Inflammatory macrophage treated with lipopolysaccharide for 1 hour (primary cell): ENCODE measurements at places on chromosomes 16 and 17.

DNA sequence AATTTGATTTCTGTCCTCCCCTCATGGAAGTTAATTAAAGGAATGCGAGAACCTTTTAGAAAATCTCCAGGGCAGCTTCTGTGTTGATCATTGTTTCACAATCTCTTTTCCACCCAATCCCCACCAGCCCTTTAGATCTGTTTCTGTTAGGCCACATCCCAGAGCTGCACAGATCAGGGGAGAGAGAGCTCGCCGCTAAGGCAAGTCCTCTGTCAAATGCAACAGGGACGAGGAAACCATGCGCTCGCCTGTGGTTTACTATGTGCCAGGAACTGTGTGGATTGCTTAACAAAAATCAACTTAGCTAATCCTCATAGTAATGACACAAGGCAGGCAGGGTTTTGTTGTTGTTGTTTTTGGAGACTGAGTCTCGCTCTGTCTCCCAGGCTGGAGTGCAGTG lies 115.4 kb downstream of the SALL1 start:
- no peak for DNase-seq

GRCh38 chr16:55494994-55495421 lies 13.9 kb upstream of the LPCAT2 start:
- DNase-seq: peak; percentile 71

- no peak for DNase-seq
Measured at GRCh38 chr17:36722903-36723263, 121.5 kb downstream of the MRM1 start.

- DNase-seq: peak; percentile 33
Measured at GRCh38 chr16:85420501-85421337, 192.4 kb upstream of the GSE1 start.

DNA sequence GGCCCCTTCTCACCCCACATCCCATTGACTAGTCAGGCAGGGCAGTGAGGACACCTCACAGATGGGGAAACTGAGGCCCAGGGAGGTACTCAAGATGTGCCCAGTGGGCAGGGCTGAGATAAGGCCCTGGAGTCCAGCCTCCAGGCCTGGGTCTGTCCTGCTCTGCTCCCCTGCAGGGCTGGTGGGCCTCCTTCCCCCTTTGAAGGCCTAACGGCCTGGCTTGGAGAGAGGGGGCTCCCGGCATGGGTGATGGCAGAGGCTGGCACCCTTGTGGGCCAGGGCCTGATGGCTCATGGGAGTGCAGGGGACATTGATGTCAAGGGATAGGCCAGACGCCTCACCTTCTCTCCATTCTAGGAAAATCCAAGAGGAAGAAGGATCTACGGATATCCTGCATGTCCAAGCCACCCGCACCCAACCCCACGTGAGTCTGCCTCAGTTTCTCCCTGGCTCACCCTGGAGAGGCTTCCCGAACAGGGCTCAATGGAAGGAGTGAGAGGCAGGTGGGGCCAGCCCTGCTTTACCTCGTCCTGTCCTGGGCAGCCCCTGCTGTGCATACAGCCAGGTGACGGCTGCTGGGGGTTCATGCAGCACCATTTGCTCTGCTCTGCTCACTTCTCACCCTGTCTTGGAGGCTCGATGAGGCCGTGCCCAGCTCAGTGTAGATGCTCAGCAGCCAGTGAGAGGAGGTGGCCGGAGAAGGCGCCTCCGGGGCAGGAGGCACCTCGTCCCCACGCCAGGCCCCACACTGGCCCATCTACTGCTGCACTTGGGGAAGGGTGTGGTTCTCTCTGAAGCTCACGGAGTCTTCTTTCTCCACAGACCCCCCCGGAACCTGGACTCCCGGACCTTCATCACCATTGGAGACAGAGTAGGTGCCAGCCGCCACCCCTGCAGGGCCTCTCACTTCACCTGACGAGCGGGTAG lies 13.8 kb downstream of the MAP2K3 start:
- DNase-seq: no peak

GRCh38 chr16:9081843-9082242 lies 9.6 kb upstream of the HAPSTR1 start:
- no peak for DNase-seq

DNA sequence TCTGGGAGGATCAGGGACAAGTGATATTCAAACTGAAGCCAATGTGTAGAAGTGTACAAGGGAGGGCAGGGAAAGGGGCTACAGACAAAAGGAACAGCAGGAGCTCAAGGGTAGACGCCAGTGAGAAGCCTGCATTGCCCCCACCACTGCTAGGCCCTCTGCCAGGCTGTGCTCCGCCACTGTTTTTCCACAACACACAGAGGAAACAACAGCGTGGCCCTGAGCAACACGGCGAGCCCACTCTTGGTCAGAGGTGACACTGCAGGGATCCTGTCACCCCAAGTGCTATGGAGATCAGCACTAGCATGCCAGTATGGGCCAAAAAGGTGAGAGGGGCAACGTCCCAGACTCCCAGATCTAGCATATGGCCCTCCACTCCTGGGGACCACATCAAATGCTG lies 23.4 kb downstream of the MYO18A start:
- no peak for DNase-seq

DNA sequence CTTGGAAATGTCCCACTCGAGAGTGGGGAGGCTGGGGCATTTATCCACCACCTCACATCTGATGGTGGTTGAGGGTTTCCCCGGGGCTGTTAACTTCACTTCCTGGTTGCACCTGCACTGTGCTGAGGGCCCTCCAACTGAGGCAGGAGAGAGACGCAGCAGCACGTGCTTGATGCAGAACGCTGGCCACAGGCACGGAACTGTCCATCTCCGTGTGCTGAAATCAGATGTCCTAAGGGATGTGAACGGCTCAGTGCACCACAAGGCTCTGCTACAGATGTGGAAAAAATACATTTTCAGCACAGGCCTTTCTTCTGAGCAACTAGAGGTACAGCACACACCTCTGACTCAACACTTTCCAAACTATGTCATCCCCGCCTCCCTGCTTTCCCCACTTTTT lies 114.8 kb upstream of the C16orf82 start:
- no peak for DNase-seq

DNA sequence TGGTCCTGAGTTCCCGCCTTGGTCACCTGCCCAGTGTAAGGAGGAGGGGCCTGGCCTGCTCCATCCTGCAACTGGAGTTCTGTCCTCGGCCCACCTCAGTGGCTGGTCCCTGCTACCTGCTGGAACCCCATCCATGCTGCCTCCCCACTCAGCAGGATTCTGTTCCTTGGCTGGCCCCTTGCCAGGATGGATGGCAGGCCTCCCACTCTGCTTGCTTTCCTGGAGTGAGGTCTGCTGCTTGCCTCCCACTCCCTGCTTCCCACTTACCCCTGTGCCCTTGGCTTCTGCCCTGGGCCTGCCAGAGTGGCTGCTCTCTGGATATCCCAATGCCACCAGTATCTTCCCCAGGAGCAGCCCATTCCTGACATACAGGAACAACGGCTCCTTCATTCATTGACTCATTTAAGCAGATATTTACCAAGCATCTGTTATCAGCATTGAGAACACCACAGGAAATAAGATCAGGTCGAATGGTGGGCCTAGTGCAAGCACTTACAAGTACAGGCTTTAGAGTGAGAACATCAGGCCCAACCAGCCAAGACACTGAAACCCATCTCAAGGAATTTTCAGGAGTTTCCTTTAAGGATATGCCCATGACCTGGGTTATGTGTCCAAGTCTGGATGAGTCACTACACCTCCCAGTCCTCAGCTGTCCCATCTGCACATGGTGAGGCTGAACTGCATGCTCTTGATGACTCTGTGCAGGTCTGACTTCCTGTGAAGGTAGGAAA lies 17.0 kb upstream of the RPRML start:
- DNase-seq: no peak

DNA sequence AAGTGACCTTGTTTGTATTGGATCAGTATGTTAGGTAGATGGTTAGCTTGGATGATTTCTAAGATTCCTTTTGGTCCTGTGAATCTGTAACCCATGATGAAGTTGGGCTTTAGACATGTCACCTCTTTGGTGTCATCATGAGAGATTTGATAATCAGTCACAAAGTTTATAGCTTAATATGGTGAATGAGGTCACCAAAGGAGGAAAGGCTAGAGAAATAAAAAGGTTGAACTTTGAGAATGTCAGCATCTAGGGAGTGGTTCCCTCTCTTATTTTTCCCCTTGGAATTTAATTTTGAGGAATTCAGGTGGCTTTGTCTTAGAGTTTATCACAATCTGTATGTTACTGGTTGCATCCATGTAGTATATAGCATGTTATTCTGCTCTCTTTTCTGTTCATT lies 45.3 kb downstream of the NLK start:
- DNase-seq: no peak

- DNase-seq: no peak
Measured at GRCh38 chr16:74232806-74233465, 63.7 kb upstream of the PSMD7 start.

- DNase-seq: no peak
Measured at GRCh38 chr17:3772764-3773163, 28.2 kb downstream of the ITGAE start.

GRCh38 chr17:57544401-57544800 lies 200.7 kb downstream of the CCDC182 start:
- DNase-seq: no peak

- DNase-seq: no peak
Measured at GRCh38 chr16:8736123-8736668, 61.2 kb downstream of the TMEM186 start.

DNA sequence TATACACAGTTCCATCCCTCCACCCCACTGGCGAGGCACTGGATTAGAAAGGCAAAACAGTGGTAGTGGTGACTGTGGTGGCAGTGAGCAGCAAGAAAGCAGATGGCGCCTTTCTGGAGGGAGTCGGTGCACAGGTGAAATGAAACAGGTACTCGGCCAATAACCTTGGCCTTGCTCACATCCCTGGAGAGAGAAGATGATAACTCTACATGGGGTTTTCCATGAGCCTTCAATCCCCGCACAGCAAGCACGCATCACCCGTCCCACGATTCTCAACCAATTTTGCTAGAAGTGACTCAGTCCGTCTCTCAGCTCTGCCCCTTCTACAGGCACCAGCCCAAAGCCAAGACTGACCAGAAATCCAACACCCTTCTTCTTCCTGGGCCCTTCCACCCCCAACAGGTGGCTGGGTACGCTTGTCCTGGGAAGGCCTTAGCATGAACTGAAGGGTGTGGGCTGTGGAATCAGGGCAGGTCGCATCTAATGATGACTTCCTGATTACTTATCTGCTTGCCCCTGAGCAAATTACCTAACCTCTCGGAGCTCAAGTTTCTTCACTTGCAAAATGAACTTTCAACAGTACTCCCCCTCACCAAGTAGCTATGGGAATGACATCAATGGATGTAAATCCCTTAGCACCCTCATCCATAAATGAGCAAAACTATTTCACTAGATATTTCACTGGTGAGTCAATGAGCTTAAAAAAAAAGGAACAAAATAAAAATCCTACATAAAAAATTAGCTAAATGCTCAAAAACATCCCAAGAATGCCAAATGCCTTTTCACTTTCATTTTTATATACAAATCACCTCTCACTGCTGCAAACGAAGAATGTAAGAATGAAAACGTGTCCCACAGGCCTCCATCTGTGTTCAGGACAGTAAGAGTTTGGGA lies 18.0 kb downstream of the XPO6 start:
- peak; percentile 88 for DNase-seq

GRCh38 chr17:42975265-42975664 lies 4.6 kb downstream of the PTGES3L start:
- DNase-seq: no peak

- no peak for DNase-seq
Measured at GRCh38 chr17:44820631-44821212, 9.4 kb downstream of the GJC1 start.

DNA sequence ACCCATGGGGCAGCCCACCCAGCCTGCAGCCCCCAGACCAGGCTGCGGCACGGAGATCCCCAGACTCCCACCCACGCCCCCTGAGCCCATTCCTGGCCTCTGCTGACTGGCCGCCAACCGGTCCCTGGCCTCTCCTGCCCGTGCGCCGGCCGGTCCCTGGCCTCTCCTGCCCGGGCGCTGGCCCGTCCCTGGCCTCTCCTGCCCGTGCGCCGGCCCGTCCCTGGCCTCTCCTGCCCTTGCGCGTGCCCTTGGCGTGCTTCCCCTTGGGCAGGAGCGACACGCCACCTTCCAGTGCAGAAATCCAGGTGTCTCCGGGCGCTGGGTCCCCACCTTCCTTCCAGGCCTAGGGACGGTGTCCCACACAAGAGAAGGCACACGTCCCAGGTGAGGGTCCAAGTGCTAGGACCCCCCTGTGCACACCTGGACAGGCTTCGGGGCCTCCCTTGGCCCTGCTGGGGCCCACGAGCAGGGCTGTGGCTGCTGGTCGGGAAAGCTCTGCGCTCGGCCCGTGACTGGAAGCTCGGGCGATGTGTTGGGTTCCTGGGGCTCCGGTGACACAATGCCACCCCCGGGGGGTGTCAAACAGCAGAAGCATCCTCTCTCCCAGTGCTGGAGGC lies 21.4 kb upstream of the CACNA1H start:
- no peak for DNase-seq

DNA sequence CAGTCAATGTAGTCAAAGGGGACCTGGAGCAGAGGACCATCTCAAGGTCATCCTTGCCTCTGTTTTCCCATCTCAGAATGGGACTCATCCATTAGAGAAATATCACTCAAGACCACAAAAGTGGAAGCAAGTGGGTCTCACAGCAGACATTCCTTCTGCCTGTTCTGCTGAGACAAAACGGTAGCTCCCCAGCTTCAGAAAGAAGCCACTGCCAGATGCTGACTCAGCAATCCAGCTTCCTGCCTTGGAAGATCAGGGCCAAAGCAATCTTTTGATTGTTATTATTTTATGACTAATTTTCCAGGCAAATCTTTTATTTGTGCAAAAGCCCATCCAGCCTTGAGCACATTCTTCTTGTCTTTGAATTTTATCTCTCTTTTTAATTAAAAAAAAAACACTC lies 86.8 kb downstream of the CCT6B start:
- no peak for DNase-seq

- DNase-seq: no peak
Measured at GRCh38 chr16:8053437-8053836, 536.9 kb downstream of the TMEM114 start.

GRCh38 chr16:57303910-57304168 lies 19.4 kb upstream of the PLLP start:
- DNase-seq: no peak

- no peak for DNase-seq
Measured at GRCh38 chr17:80807882-80808281, 183.8 kb upstream of the CHMP6 start.

- DNase-seq: no peak
Measured at GRCh38 chr17:58327363-58328194, 1.0 kb downstream of the TSPOAP1 start.

DNA sequence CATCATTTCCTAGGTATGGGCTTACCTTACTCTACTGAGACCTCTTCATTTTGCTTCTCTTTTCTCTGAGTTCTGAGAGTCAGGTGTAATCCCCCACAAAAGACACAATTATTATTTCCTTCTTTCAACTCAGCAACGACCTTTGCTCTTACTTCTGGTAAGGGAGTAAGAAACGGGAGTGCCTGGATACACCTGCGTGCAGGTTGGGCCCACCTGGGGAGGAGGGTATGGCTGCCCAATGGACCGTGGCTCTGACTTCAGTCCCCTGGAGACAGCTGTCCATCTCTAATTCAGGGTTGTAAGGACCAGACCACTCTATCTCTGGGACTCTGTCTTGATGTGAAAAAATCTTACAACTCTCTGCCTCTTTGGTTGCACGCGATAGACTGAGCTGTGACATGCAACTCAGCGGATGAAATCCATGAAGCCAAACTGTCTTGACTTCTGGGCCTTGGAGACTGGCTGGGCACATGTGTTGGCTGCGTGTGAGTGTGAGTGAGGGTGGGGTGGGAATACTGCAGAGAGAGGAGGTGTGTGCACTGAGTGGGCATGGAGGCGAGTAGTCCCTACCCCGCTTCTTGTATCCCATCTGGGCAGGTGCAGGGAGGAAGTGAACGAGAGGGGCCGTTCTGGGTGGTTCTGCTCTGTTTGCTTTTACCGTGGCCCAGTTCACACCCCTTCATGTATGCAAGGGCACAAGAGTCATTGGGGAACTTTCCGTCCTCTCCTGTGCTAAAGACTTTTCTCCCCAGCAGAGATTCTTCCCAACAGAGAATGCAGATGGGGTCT lies 1.2 kb downstream of the TMEM238L start:
- no peak for DNase-seq
